ENCODE measurements at places on chromosomes 16 and 17.

GRCh38 chr16:1426734-1427471, 4.0 kb upstream of the PERCC1 start:
- H3K4me1 ChIP-seq = no peaks in the 10 kb centered on the region
- H3K36me3 ChIP-seq = no peaks in the 10 kb centered on the region
- DNase-seq = no peak
- no peak overlapping the region for H3K27ac ChIP-seq

DNA sequence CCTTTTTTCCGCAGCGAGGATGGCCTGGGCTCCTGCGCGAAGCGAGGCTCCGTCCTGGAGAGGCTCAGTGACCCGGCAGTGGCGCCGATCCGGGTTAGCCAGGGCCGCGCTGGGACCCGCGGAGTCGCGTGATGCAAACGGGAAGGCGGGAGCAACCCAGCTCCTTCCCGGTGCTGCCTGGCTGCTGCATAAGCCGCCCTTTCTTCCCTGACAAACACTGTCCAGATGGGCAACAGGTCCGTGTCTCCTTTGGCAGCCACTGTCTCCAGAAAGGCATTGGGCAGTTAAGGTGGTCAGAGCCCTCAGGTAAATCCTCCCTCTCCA, 21.8 kb upstream of the ZNHIT3 start:
- no peak for DNase-seq
- H3K27me3 ChIP-seq = peaks cover 64% of the 10 kb centered on the region
- no peak overlapping the region for H3K27ac ChIP-seq
- H3K4me1 ChIP-seq = peaks cover 3% of the 10 kb centered on the region

GRCh38 chr17:44277976-44278375, 10.0 kb upstream of the SLC4A1 start:
- peaks cover 14% of the 10 kb centered on the region for H3K4me1 ChIP-seq
- no peak overlapping the region for H3K27ac ChIP-seq
- peak; percentile 22 for DNase-seq
- H3K4me3 ChIP-seq = no peak overlapping the region

- peak; percentile 27 for DNase-seq
- no peaks in the 10 kb centered on the region for H3K36me3 ChIP-seq
- H3K4me1 ChIP-seq = peaks cover 73% of the 10 kb centered on the region
- H3K27me3 ChIP-seq = no peaks in the 10 kb centered on the region
Measured at GRCh38 chr16:57623251-57624043, 5.0 kb upstream of the ADGRG1 start.

DNA sequence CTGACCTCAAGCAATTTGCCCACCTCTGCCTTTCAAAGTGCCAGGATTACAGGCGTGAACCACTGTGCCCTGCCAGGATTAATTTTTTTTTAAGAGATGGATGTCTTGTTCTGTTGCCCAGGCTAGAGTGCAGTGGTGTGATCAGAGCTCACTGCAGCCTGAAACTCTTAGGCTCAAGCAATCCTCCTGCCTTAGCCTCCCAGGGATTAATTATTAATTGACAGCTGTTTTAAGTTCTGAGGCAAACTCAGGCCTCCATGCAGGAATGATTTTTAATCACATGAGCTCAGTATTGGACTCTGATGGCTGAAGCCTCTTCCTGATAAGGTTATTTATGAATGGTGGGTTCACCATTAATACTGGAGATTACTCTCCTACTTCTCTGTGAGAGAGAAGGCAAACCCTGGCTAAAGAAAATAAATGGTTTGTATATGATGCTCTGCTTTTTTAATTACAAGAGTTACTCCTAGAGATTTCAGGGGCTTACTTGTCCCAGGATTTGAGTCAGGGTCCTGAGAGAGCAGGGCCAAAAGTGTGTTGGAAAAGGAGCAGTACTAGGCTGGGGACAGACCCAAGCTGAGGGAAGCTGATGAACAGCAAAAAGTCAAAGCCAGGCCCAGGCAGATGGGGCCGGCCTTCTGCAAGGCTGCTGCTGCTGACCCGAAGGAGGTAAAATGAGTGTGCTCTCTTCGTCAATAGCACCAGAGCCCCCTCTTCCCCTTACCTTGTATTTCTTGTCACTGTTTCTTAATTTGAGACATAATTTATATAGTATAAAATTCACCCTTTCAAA, 56.9 kb upstream of the HAS3 start:
- no peaks in the 10 kb centered on the region for H3K27me3 ChIP-seq
- peaks cover 11% of the 10 kb centered on the region for H3K36me3 ChIP-seq
- H3K4me1 ChIP-seq = peaks cover 5% of the 10 kb centered on the region
- no peak overlapping the region for H3K4me3 ChIP-seq
- DNase-seq = no peak
- peak overlapping the region; percentile 98 for H3K27ac ChIP-seq

DNA sequence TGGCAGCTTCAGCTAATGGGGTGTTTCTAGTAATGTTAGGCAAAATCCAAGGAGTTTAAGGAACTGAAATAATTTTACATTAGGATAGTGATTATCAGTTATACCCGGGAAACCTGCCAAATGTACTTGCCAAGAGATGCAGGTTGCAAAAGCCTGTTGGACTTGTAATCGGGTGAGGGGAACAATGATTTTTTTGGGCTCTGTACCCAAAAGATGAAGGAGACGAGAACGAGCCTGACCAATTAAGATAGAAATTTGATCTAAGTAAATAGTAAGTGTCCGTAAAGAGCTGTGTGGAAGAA, 56.3 kb upstream of the ARL4D start:
- H3K4me3 ChIP-seq = no peak overlapping the region
- H3K27me3 ChIP-seq = no peaks in the 10 kb centered on the region
- no peak for DNase-seq

- H3K4me1 ChIP-seq = peaks cover 3% of the 10 kb centered on the region
- H3K27me3 ChIP-seq = peaks cover 67% of the 10 kb centered on the region
- no peak for DNase-seq
- no peaks in the 10 kb centered on the region for H3K36me3 ChIP-seq
Measured at GRCh38 chr17:77786740-77787505, 171.6 kb upstream of the TNRC6C start.

- DNase-seq = peak; percentile 20
- H3K27me3 ChIP-seq = no peaks in the 10 kb centered on the region
- peak overlapping the region; percentile 2 for H3K27ac ChIP-seq
- peaks cover 10% of the 10 kb centered on the region for H3K4me1 ChIP-seq
Measured at GRCh38 chr16:22372882-22373661, 1.3 kb downstream of the CDR2 start.

GRCh38 chr17:34051046-34051445, 204.0 kb upstream of the CCL2 start:
- H3K27me3 ChIP-seq = no peaks in the 10 kb centered on the region
- H3K27ac ChIP-seq = no peak overlapping the region
- no peak overlapping the region for H3K4me3 ChIP-seq
- no peaks in the 10 kb centered on the region for H3K36me3 ChIP-seq
- no peaks in the 10 kb centered on the region for H3K4me1 ChIP-seq

- H3K36me3 ChIP-seq = no peaks in the 10 kb centered on the region
- DNase-seq = no peak
- no peak overlapping the region for H3K4me3 ChIP-seq
- peaks cover 69% of the 10 kb centered on the region for H3K27me3 ChIP-seq
- no peaks in the 10 kb centered on the region for H3K4me1 ChIP-seq
Measured at GRCh38 chr17:4777969-4778760, 6.5 kb downstream of the TM4SF5 start.

DNA sequence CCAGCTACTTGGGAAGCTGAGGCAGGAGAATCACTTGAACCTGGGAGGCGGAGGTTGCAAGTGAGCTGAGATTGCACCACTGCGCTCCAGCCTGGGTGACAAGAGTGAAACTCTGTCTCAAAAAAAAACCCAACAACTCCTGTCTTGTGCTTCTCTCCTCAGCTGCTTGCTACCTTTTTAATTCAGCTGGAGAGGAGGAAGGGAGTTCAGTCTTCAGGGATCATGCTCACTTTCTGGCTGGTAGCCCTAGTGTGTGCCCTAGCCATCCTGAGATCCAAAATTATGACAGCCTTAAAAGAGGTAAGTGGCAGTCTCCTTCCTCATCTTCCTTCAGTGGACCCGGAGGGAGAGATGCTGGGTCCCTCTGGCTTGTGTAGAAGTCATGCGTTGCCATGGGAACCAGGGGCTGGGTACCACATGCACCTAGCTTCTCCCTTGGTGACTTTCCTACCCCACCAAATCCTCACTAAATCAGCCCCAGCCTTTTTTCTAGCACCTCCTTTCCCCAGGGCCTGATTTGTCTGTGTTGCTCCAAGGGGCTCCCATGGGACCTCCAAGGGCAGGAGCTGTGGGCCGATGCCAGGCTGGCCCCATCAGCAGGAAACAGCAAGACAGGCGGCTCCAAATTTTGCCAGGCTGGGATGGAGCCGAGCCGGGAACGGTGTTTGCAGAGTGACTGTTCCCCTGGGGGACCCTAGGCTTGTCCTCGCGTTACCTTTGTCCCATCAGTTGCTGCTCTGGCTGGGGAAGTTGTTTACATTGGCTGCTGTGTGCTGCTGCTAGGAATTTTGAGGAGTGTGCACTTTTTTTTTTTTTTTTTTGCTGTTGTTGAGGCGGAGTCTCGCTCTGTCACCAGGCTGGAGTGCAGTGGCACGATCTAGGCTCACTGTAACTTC, 65.2 kb downstream of the ABCC1 start:
- H3K4me1 ChIP-seq = peaks cover 10% of the 10 kb centered on the region
- DNase-seq = peak; percentile 81
- no peak overlapping the region for H3K27ac ChIP-seq
- H3K36me3 ChIP-seq = peaks cover 64% of the 10 kb centered on the region
- H3K4me3 ChIP-seq = no peak overlapping the region

- H3K4me1 ChIP-seq = no peaks in the 10 kb centered on the region
- H3K27ac ChIP-seq = no peak overlapping the region
- no peaks in the 10 kb centered on the region for H3K27me3 ChIP-seq
- H3K36me3 ChIP-seq = no peaks in the 10 kb centered on the region
- no peak overlapping the region for H3K4me3 ChIP-seq
- DNase-seq = no peak
Measured at GRCh38 chr16:6602405-6602804, 730.2 kb upstream of the RBFOX1 start.

DNA sequence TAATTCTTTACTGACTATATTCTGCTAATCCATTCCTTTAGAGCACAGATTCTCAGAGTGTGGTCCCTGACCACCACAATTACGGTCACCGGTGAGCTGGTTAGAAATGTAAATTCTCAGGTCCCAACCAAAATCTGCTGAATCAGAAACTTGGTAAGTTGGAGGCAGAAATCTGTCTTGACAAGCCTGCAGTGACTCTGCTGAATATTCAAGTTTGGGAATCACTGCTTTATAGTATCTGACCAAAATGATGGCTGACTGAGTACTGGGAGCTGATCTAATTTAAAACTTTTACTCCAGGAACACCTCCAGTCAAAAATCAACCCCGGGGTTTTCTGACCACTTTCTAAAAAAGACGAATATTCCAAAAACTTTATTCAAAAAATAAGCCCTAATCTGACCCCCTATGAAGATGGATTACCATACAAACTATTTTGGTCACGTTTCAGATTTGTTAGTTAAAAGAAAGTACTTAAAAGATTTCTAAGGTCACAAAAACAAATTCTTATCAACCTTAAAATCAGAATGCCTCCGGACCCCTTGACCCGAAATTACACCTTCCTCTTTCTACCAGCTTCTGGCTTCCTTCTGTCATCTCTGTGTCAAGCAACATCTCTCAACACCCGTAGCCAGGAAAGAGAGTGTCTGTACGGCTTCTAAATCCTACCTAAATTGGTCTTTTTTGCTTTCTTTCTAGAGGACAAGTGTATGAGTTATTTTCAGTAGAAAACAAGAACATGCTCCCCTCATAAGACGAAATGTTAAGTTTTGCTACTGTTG, 38.6 kb downstream of the CREBBP start:
- no peak overlapping the region for H3K27ac ChIP-seq
- no peaks in the 10 kb centered on the region for H3K27me3 ChIP-seq
- H3K36me3 ChIP-seq = peaks cover 10% of the 10 kb centered on the region
- no peak for DNase-seq

DNA sequence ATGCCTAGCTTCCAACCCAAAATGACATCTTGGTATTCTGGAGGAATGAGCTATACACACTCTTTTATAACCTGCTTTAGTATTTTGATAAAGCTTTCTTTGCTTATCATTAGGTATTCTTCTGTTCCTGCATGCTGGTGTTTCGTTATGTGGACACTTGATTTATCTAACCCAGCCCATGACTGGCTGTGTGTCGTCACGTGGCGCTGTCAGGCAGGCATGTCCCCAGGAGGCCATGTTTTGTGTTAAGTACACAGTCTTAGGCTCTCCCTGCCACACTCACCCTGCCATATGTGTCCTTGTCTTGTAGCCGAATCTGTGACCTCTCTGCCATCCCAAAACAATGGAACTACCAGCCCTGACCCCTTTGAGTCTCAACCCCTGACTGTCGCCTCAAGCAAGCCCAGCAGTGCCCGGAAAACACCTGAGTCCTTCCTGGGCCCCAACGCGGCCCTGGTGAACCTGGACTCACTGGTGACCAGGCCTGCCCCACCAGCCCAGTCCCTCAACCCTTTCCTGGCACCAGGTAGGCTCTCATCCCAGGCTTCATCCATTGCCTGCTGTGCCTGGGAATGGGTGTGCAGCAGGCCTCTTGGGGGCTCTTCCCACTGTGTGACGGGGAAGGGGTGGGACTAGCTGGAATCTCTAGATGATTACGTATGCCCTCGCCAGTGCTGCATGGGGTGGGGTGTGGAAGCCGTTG, 30.8 kb downstream of the B9D1 start:
- H3K4me1 ChIP-seq = peaks cover 43% of the 10 kb centered on the region
- peaks cover 42% of the 10 kb centered on the region for H3K36me3 ChIP-seq
- no peak overlapping the region for H3K4me3 ChIP-seq
- no peaks in the 10 kb centered on the region for H3K27me3 ChIP-seq
- no peak for DNase-seq

DNA sequence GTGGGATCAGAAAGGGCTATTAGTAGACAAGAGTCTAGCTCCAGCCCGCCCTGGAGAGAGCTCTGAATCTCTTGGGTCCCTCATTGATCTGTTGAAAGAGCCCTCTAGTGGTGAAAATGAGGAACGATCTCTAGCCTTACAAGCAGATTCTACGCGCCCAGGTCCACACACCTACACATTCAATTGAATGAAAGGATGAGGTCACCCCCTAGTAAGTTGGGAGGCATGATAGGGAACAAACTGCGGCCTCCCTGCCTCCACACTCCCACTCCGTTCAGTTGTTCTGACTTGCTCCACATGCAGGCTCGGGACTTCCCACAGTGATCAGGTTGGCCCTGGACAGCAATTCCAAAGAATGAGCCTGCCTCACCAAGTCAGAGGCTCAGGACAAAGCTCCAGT, 2.9 kb upstream of the CACNG3 start:
- no peak overlapping the region for H3K27ac ChIP-seq
- DNase-seq = peak; percentile 8
- H3K4me3 ChIP-seq = no peak overlapping the region
- H3K27me3 ChIP-seq = no peaks in the 10 kb centered on the region
- no peaks in the 10 kb centered on the region for H3K4me1 ChIP-seq
- H3K36me3 ChIP-seq = no peaks in the 10 kb centered on the region

GRCh38 chr16:87149051-87149450, 168.1 kb downstream of the C16orf95 start:
- peaks cover 11% of the 10 kb centered on the region for H3K27me3 ChIP-seq
- no peaks in the 10 kb centered on the region for H3K36me3 ChIP-seq
- H3K27ac ChIP-seq = no peak overlapping the region
- peaks cover 18% of the 10 kb centered on the region for H3K4me1 ChIP-seq
- DNase-seq = no peak
